ENCODE measurements at places on chromosomes 3 and 15.

DNA sequence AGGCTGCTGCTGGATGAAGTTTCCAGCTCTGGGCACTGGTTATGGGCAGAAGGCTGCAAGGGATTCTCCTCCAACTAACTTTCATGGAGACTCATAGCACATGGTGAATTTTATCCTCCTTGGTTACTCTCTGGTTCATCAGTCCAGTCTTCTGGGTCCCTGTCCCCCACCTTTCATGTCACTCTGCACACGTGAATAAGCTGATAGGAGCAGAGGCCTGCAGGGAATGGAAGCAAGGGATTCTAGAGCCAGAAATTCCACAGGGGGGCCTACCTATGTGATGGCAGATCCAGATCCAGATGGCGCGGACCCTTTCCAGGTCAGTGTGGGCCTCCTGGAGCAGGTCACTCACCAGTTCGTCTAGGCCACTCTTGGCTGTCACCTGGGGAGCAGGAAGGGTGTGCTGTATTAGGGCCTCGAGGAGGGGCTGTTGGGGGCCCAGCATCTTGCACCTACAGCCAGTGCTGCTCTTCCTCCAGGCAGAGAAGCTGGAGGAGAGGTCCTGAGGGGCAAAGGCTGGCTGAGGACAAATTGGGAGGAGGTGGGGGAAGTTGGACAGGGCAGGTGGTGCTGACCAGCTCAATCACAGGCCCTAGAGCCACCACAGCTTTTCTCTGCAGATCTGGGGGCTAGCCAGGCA, 30.2 kb downstream of the KY start:
- peak; percentile 54 for DNase-seq

DNA sequence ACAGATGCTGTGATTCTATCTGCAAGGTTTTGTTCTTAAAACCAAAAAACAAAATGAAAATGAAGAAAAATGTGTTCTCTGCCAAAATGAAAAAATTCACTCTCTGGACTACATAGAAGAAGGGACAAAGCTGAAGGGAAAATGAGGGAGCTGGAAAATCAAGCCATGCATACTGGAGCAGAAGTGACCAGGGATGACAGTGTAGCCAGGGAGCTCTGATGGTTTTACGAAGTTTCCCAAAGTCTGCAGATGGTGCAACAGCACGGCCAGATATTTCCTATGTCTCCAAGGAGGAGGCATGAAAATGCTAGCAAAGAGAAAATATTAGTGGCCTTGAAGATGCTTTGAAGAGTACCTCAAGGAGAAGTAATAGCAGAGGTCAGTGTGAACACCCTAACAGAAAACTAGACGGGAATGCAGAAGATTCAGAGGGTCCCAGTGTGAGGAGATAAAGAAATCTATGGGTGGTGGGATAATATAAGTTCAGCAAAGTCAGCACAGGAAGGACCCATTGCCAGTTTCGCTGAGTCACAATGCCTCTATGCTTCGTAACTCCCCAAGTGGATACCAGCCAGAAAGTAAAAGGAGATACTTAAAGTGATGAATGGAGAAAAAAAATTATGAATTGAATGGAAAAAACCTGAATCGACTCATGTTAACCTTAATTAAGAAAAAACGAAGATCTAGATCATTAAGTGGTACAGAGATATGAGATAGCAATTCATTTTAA, 39.0 kb upstream of the POMGNT2 start:
- DNase-seq = no peak

DNA sequence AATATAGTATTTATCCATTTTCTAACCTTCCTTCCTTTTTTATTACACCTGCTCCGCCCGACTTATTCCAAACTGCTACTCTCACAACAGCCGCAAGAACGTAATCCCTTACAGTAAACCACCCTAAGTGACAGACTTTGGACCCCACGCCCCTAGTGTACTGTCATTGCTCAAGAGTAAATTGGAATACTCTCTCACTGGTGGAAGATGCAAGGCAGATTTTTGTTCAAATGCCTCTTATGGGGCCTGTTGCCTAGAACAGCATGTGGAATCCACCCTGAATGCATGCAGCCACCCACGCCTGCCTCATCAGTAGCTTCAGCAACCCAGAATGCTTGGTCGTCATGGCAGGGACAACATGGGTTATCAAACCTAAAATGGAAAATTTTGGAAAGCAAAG, 226.2 kb upstream of the ST8SIA2 start:
- DNase-seq = no peak

DNA sequence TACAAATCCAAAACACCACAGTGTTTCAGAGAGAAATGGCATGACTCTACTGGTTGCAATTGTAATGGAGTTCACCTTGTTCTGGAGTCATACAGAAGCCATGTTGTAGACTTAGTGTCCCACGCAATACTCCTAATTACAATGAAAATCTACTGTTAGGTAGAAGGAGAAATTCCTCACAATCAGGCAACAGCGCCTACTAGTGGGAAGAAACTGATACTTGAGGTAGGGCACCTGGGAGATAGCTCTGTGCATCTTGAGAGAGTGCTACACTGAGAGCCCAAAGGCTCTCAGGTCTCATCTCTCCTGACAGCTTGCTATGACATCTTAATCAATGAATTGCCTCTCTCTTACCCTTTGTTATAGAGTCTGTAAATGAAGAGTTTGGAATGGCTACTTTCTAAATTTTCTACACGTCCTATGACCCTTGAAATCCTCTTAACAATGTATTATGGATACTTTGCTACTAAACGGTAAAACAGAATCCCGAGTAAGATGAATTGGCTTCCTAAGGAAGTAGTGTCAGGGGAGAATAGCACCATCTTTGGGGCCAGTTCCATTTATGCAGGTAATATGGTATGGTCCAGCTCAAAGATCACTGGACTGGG, 422.7 kb upstream of the TPRG1 start:
- DNase-seq = no peak

DNA sequence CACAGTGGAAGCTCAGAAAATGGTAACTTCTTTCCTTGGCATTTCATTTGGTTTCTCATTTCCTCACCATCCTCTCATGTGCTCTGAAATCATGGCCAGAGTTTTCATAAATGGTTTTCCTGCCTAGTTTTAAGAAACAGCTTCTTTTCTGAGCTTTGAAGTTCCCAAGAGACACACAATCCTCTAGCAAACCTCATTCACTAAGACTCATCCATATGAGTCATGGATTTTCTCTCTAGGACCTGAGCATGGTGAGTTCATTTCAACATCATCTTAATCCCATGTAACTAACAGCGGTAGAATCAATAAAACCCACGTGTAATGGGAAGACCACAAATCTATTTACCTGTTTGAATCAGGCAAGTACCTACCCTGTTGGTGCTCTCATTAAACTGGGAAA, 274.5 kb upstream of the LRTM1 start:
- DNase-seq = no peak

DNA sequence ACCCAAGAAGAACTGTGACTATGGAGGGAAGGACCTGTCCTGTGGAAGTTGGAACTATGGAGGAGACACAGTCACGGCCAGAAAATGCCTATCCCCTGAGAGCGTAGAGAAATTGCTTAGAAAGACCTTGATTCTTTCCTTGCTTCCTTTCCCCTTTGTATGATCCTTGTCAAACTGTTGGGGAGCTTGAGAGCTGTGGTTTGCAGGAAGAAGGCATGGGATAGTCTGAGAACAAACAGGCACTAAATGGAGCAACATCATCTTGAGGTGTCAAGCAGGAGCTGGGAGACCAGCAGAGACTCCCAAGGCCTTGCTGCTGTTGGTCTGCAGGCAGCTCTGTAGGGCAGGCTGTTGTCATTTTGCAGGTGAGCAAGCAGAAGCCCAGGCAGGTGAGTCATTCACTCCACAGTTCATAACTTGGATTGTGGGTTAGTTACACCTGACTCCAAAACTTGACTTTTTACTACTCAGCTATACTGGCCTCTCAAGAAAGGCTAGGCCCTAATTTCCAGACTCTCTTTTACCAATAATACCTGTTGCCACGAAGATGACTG, 298.9 kb downstream of the LRTM1 start:
- no peak for DNase-seq

- no peak for DNase-seq
Observed at GRCh38 chr3:13902648-13903238, 22.9 kb upstream of the WNT7A start.

GRCh38 chr15:64837502-64837901, 4.2 kb upstream of the PLEKHO2 start:
- no peak for DNase-seq
